ENCODE measurements at places on chromosomes 5 and 9.

- DNase-seq = no peak
These were observed 185.0 kb upstream of the PRLR start for GRCh38 chr5:35415309-35415708.

DNA sequence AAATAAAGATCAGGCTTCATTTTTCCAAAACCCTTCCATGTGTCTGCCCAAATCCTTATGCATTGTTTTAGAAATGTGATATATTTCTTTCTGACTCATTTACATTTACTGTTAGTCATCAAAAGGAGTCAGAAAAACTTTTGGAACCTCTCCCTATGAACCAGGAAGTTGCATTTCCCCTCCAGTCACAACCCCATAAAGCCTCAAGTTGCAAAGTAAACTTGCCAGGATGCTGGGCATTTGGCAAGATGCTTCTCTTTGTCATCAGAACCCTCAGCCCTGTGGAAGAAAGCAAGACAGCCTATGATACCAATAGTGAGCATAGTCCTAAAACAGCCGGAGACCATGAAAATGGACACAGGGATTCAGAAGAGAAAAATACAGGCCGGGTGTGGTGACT, 84.2 kb downstream of the MUSK start:
- no peak for DNase-seq

DNA sequence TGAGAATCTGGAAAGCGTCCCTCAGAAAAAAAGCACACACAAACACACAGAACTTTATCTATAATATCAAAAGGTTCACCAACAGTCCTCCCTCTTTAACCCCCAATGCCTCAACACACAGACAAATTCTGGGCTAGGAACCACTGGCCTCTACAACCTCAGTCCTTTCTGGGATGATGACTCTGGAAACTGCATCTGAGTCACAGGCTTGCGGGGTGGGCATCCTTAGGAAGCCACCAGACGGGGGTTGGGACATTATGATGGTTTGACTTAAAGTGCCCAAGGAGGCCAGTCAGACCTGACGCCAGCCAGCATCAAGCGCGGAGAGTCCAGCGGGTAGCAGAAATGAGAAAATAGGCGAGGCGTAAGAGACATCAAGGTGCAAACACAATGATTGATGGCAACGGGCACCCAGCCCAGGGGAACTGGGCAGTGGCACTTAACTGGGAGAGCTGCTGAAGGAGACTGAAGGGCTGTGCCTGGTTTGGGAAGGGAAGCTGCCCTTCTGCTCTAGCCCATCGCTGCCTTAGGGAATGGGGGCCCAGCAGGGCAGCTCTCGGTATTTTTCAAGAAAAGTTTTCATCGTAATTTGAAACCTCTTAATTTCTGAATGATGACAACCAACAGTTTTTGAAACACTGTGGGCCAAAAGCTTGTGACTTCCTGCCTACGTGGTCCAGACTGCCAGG, 20.7 kb downstream of the SPRY4 start:
- DNase-seq = no peak

GRCh38 chr5:43110606-43111170, 10.0 kb upstream of the ZNF131 start:
- DNase-seq = no peak

DNA sequence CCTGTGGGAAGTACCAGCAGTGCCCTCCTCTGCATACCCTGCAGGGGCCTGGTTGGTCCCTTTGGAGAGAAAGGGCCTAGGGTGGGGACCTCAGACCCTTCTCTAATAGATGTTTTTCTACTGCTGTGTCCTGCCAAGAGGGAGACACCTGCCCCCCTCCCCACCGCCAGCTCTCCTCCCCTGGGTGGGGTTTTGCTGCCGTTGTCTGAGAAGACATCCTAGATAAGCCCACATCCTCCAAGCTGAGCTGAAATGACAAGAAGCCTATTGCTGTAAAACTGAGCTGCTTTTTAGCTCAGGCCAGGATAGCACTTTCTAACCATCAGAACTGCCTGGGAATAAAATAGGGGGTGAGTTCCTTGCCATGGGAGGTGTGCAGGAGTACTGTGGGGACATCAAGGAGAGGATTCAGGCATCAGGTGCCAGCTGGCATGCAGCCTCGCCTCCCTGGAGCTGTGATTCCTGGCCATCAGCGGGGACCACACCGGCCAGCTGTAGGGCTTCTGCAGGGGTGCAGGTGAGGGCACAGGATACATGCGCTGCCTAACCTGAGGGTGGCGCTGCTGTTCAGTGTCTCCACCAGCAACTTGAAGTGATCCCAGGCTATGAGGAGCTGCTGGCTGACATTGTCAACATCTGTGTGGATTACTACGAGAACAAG, 37.9 kb downstream of the CYFIP2 start:
- no peak for DNase-seq

GRCh38 chr9:127741831-127742434, 6.8 kb upstream of the TOR2A start:
- no peak for DNase-seq

DNA sequence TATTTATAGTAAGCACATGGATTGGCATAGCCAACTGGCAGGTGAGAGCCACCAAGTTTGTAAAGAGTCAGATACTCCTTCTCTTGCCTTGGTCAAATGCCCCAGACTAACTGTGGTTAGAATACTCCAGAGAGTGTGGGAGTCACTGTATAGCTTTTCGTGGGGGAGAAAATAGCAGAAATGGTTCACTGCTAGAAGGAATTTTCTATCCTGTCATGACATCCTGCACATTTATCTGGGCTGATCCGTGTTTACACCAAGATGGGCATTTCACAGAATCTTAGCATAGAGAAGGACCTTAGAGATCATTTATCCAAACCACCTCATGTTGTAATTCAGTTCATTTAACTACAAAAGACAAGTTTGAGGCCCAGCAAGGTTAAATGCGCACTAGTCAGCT, 460.8 kb downstream of the ENC1 start:
- no peak for DNase-seq

DNA sequence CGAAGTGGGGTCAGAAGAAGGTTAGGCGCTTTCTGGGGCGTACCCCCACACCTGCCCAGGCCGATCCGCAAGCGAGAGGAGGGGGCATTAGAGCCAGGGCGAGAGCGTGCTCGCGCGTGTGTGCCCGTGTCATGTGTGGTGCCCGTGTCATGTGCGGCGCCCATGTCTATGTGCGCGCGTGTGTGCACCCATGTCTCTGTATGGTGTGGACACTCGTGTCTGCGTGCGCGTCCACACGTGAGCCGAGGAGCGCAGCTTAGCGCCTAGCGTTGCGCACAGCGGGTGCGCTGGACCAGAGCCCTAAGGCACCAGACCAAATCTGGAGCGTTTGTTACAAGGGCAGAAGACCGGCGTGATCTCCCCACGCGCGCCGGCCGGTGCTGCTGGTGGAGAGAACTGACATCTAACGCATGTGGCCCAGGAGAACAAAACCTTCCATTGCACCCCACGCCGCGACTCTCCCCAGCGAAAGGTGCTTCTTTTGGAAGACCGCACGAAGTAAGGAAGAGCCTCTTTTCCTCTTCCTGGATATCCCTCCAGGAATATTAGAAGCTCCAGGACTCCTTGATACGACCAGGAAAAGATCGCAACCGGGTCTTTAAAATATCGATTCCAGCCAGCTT, 644 bp downstream of the NIM1K start:
- no peak for DNase-seq

DNA sequence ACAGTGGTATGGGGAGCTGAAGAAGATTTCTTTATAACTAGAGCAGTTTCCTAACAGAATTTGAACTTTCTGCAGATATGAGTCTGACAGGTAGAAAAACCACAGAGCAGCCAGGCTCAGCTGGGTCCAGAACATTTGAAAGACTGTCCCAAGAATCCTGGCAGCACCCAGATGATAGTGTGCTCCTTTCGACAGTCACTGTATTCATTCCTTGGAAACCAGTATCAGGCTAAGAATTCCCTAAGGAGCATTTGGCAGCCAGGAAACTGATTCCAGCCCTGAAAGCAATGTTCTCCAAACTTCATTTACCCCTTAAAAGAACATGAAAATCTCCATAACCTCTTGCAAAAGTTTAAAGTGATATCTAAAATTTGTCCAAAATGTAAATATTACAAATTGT, 123.0 kb upstream of the MTAP start:
- DNase-seq = no peak

DNA sequence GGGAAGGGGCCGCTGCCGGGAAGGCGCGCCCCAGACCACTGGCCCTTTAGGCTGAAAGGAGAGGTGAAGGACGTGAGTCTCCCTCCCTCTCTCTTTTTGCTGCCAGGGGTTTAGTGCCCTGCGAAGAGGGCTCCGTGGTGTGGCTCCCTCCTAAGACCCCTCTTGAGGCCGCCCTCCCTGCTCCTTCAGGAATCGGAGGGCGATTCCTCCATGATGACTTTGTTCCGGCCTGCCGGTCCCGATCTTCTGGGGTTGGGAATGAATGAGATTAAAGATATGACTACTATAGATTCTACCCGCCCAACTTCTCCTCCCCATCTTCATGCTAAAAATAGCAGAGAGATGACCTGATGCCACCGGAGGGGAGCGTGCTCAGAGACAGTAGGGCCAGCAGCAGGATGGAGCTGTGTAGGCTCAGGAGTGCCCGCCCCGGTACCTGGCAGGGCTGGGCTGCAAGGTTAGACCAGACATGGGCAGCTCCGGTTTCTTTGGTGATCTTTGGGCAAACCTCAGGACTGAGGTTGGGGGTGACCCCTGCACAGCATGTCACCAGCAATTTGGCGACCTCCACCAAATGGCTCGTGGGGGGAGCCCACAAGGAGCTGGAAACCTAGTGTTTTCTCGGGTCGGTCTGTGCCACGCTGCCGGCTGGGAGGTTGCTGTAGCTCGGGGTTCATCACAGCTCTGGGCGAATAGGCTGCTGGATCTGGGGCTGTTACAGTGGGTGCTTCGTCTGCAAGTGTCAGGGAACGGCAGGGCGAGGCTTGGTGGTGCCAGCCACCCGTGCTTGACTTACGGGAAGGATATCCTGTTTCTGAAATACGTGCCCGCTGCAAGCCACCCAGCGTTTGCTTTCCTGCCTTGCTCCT, 1.7 kb downstream of the OLFM1 start:
- DNase-seq = no peak

DNA sequence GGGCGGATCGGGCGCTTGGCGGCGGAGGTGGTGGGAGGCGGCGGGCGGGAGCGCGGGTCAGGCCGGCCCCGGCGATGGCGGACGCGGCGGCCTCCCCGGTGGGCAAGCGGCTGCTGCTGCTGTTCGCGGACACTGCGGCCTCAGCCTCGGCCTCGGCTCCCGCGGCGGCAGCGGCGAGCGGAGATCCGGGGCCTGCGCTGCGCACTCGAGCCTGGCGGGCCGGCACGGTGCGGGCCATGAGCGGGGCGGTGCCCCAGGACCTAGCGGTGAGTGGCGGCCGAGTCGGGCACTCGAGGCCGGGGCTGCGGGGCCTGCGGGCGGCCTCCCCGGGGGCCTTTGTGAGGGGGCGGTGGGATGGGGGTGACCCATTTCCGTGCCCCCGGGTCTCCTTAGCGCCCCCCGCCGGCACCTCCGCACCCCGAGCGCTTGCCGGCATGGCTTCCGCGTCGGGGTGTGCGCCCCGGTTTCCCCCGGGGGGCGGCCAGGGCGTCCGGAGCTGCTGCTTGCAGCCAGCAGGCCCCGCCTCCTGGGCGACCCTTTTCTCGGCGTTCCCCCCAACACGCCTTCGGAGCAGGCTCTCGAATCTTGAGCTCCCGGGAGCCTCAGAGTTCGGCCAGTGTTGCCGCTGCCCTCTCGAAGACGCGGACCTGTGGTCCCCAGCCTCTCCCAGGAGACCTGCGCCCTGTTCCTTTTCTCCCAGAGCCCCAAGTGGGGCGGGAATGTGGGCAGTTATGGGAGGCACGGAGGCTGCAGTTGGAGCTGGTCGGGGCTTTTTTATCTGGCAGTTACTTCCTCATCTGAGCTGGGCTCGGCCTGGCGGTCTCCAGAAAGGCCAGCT, 456 bp downstream of the KDM3B start:
- DNase-seq = peak; percentile 35

- DNase-seq = no peak
These were observed 31.7 kb upstream of the GRHPR start for GRCh38 chr9:37390759-37391158.

- DNase-seq = no peak
These were observed 77.8 kb downstream of the SLC38A9 start for GRCh38 chr5:55634209-55634805.
